ENCODE measurements at places on chromosomes 2 and 18.

DNA sequence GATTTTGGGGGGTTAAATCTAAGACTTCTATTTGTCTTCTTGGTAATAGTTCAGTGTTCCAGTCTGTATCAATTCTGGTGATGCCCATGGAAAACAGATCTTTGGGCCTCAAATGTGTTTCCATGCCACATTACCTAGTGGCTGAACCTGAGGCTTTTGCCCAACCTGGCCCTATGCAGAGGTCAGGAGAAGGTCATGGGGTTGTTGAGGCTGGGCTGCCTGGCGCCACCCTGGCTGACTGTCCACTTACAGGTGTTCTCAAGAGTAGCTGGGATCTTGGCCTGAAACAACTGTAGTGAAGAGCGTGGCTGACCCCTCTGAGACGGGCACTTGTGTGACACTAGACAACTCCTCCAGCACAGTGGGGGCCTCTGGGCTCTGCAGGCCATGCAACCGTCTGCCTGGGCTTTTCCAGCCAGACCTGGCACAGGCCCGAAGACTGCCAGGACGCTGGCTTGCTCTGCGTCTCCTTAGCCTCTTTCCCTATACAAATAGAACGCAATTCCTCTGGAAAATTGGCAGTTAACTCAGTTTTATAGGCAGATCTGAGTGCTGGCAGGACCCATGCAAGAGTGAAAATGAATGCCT, 127.8 kb downstream of the TRIM43 start:
- DNase-seq, result no peak

DNA sequence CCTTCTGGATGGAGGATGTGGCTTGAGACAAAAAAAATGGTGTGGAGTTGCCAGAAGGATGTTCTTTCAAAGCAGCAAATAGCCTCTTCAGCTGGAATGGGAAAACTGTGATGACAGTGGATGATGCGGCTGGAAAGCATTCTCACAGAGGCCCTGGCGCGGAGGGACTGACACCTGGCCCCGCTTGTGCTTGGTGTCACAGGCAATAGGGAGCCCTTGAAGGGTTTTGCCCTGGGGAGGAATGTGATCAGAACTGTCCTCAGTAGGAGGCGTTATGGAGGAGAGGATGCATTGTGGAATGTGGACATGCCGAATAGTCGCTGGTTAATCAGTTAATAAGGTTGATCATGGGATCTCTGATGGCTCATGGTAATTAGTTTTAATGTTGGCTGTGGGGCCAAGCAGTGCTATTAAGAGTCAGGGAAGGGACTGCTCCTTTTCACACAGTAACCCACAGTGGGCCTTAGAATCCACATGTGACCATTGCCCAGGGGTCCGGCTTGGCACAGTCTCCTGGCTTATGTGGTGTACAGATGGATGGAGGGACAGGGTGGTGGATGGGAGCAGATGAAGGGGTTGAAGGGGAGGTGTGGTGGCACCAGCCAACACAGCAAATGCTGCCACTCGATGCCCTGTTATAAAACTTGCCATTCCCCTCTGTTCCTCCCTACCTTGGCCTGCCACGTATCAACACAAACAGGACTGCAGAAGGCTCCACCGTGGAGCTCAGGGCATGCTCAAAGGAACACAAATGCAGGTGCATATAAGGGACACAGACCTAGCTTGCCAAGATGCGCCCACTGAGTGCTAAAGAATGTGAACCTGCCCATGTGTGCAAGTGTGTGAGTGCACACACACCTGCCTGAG, 71.7 kb downstream of the CIB4 start:
- DNase-seq, result peak; percentile 19

DNA sequence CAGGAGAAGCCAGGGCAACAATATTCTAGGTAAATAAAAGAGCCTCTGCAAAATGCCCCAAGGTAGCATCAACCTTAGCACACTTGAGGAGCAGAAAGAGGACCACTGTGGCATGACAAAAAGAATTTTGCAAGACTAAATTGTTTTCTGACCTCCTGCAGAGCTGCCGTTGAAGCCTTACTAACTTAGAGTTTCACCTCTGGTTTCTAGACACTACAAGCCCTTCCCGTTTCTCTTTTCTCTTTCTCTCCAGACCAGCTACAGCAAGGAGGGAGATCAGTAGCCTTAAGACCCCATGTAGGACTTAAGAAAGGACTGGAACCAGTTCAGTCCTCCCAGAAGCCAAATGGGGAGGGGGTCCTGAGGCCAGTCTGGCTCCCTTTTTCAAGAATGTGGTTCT, 73.3 kb upstream of the SP3 start:
- DNase-seq, result no peak

- DNase-seq, result no peak
These were observed 62.1 kb downstream of the LBH start for GRCh38 chr2:30293303-30293921.

GRCh38 chr2:24337890-24338289, 22.4 kb downstream of the ITSN2 start:
- DNase-seq, result no peak

Measured in sciatic nerve (tissue), 2 donors.